ENCODE measurements at places on chromosomes 3 and 15. TPM values are rescaled to one million over a fixed set of nuclear protein-coding genes. Genes with fewer than 3 reads are reported as not detected.

- H3K4me3 ChIP-seq: no peak overlapping the region
- peaks cover 23% of the 10 kb centered on the region for H3K27me3 ChIP-seq
- H3K36me3 ChIP-seq: no peaks in the 10 kb centered on the region
- DNase-seq: no peak
- H3K27ac ChIP-seq: no peak overlapping the region
- peaks cover 11% of the 10 kb centered on the region for H3K4me1 ChIP-seq
Observed at GRCh38 chr3:98449606-98450193, 13.3 kb upstream of the OR5K1 start.

GRCh38 chr15:68235022-68235421 is 5.5 kb upstream of the CLN6 start:
- no peaks in the 10 kb centered on the region for H3K36me3 ChIP-seq
- no peak overlapping the region for H3K4me3 ChIP-seq
- peaks cover 8% of the 10 kb centered on the region for H3K4me1 ChIP-seq
- H3K27ac ChIP-seq: no peak overlapping the region

Gene SPESP1
- 0.51 TPM for total RNA-seq

GRCh38 chr3:187718802-187719201 is 16.4 kb upstream of the RTP2 start:
- peaks cover 13% of the 10 kb centered on the region for H3K27me3 ChIP-seq
- peaks cover 8% of the 10 kb centered on the region for H3K4me1 ChIP-seq
- H3K36me3 ChIP-seq: peaks cover 29% of the 10 kb centered on the region

Gene BFSP2
- total RNA-seq: not detected

DNA sequence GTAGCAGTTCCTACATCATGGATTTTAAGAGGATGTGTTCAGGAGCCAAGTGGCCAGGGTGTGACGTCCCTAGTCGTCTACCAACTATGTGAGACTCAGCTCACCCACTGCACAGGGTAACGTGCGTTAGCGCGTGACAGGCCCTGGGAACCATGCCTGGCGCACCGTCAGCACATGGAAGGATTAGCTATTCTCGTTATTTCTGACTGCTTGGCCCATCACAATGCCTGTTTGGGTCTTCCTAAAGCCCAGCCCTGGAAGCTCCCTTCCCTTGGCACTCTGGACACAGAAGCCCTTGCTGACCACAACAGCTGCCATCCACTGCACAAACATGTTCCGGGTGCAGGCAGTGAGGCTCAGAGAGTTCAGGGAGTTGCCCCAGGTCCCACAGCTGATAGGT is 91.0 kb upstream of the RPL32 start:
- no peak overlapping the region for H3K4me3 ChIP-seq
- DNase-seq: no peak
- H3K4me1 ChIP-seq: no peaks in the 10 kb centered on the region
- H3K27me3 ChIP-seq: no peaks in the 10 kb centered on the region

GRCh38 chr3:134366928-134367811 is 7.1 kb downstream of the AMOTL2 start:
- H3K4me3 ChIP-seq: no peak overlapping the region
- no peak for DNase-seq

Measured in activated CD4-positive, alpha-beta T cell treated with anti-CD3 and anti-CD28 coated beads, Interleukin-2, amount 10 ng/mL, durations not matched to agents 24 days and 14 days (primary cell).